ENCODE measurements at places on chromosomes 11 and 22.

GRCh38 chr22:39098576-39098975 is 1.5 kb downstream of the APOBEC3H start:
- no peak for DNase-seq

DNA sequence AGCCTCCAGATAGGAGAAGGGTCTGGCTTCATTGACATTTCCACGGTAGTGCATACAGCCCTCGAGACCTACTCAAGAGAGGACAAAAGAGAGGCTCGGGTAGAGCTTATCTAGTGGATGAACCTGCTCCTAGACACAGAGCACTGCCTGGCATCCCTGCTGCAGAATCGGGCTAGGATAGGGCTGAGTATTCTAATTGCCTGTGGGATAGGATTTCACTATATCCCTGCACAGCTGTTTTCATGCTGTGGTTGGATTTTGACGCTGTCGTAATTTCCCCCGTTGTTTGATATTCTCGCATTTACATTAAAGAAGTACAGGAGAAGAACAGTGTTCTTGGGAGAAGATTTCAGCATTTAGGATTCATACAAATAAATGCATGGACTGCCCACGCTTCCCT is 107.8 kb downstream of the KIRREL3 start:
- DNase-seq = no peak

- no peak for DNase-seq
Observed at GRCh38 chr22:41431656-41432055, 14.9 kb downstream of the TOB2 start.

- DNase-seq = no peak
Observed at GRCh38 chr11:43289368-43289767, 22.4 kb upstream of the API5 start.

- DNase-seq = peak; percentile 53
Observed at GRCh38 chr11:57072640-57073039, 83.9 kb downstream of the OR5AK2 start.

DNA sequence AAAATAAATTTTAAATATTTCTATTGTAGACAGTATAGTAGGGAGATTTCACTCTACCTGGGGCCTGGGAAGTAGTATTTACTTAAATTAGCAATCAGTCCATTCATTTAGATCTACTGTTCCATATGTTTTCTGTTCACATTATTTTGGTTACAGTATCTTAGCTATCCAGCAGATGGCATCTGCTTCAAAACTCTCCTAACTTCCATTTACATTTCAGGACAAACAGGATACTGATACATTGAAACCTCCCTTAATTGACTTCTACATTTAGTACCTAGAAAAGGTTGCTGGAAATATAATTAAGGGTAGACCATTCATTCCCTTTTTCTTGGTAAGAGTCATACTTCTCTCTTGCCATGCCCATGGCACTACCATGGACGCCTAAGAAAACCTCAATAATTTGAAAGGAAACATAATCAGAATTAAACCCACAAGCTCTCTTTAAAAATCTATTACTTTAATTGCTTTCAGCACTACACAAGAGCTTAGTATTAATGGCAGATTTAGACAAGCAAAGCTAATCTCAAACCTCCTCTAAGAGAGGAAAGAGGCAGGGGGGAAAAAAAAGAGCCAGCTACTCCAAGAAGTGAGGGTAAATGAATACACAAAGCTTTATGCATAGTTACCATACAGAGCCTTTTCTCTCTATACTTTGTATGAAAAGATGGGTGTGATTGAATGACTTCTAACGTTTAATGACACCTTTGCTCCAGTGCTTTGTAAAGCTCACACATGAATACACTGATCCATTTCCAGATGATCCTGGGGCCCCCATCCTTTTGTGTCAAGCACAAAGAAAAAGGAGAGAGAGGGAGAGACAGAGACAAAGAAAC is 131.2 kb upstream of the MTMR2 start:
- DNase-seq = no peak

GRCh38 chr22:43008509-43008908 is 6.4 kb downstream of the PACSIN2 start:
- DNase-seq = no peak

DNA sequence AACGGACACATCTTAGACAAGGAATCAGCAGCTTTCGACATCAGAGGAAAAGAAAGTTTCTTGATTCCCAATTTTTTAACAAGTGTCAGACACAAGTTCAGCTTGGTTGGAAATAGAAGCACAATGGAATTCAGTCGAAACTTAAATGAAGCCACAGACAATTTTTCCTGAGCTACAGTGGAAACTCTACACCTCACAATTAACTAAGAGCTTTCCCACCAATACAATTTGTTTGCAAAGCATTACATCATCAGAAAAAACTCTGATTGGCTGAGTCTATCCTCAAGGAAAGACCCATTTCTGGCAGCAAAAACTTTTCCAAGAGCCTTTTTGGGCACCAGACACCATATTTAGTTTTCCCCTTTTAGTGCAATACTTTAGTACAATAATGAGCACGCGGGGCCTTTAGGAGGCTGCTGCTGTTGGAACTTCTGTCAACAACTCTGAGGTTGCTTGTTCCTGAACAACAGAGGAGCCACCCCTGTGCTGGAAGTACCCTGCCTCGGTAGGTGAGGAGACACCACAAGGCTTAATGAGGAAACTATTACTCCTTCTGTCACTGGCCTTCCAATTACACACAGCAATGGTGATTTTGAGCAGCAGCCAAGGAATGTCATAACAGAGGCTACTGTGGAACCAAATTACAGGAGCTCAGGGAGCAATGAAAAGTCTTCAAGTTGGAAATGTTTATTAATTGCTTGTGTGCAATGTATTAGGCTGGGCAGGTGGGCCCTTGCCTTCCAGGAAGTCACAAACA is 61.9 kb upstream of the BARX2 start:
- DNase-seq = no peak

DNA sequence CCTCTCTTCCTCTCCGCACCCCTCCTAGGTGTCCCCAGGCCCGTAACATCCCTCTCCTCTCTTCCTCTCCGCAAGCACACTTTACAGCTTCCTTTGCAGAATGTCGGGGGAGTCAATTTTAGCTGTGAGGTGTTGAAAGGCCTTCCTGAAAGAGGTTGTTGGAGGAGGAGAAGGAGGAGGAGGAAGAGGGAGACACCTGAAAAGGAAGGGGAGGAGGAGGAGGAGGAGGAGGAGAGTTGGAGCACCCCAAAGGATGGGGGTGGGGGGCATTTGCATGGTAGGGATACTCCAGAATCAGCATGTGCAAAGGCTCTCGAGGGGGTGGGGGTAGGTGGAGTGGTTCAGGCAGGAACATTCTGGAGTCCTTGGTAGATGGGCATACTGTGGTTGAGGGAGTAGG is 1045.1 kb downstream of the TBC1D22A start:
- DNase-seq = no peak

DNA sequence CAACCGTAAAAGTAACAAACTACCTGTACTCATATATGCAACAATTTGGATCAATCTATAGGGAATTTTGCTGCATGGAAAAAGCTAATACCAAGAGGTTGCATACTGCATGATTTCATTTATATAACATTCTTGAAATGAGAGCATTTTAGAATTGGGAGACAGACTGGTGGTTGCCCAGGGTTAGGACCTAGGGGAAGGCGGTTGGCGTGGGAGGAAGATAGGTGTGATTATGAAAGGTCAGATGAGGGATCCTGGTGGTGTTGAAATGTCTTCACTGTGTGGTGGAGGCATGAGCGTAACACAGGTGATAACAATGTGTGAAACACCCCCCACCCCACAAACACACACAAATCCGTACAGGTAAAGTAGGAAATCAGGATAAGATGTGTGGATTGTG is 176.6 kb upstream of the ZBED5 start:
- no peak for DNase-seq

Measured in H54 (cell line).